ENCODE measurements at places on chromosomes 7 and 10. TPM values are rescaled to one million over a fixed set of nuclear protein-coding genes. Genes with fewer than 3 reads are reported as not detected.

GRCh38 chr7:152924238-152924637, 164.7 kb downstream of the ACTR3B start:
- DNase-seq = no peak

DNA sequence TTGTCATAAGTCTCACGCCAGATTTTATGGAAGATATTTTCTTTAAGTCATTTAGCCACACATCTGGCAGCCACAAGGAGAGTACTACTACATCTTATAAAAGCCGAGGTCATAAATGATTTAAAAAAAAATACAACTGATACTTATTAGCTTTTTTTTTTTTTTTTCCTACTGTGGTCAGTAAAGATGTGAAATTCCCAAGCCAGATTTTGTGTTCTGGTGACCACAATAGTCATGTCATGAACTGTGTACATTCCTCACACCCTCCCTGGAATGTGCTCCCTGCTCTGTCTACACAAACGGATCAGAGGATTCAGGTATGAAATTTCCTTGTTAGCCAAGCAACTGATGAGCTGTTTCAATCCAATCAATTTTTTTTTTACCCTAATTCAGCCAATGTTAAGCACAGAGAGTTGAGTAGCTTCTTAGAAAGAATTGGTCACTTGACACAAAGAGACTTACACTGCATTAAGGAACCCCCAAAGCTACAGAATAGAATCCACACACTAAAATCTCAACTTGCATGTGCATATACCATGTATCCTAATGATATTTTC, 54.7 kb downstream of the CHRM2 start:
- no peak for DNase-seq

The FGFBP3 gene
- total RNA-seq = 3.1 TPM

DNA sequence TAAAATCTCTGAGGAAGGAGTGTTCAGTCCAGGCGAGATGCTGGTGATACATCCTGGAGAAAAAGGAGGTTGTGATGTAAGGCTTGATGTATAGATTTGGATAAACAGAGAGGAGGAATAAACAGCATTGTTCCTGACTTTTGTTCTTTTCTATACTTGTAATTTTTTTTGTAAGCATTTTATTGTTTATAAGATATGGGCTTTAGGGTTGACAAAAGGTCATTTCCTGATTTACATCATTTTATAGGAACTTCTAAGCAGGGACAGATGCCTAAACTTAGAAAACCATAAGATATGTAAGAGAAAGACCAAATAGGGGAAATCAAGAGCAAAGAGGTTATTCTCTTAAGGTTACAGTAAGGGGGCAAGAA, 16.7 kb upstream of the SLC26A4 start:
- no peak for DNase-seq

- DNase-seq = no peak
Observed at GRCh38 chr10:57161157-57161556, 800.1 kb upstream of the ZWINT start.

DNA sequence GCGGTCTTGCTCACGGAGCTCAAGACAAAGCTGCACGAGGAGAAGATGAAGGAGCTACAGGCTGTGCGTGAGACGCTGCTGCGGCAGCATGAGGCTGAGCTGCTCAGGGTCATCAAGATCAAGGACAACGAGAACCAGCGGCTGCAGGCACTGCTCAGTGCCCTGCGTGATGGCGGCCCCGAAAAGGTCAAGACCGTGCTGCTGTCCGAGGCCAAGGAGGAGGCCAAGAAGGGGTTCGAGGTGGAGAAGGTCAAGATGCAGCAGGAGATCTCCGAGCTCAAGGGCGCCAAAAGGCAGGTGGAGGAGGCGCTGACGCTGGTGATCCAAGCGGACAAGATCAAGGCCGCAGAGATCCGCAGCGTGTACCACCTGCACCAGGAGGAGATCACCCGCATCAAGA, 51.4 kb downstream of the JAKMIP3 start:
- no peak for DNase-seq

DNA sequence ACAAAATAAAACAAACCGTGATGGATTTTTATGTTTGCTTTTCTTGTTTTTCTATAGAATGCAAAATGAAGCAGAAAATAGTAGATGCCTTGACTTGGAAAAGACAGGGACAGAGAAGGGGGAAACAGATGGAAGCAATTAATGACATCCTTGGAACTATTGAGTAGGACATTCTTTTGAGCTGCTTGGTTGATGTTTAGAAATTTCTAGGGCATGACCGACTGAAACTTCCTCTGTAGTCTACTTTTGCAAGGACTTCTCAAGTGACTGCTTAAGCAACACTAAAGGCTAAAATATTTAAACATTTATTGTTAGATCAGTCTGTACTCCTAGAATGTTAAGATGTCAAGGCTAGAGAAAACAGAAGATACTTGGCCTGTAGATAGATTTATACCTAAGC, 49.4 kb downstream of the VCL start:
- no peak for DNase-seq

The STAMBPL1 gene
- total RNA-seq = 3.3 TPM

The ADCY1 gene
- total RNA-seq = 50.7 TPM

DNA sequence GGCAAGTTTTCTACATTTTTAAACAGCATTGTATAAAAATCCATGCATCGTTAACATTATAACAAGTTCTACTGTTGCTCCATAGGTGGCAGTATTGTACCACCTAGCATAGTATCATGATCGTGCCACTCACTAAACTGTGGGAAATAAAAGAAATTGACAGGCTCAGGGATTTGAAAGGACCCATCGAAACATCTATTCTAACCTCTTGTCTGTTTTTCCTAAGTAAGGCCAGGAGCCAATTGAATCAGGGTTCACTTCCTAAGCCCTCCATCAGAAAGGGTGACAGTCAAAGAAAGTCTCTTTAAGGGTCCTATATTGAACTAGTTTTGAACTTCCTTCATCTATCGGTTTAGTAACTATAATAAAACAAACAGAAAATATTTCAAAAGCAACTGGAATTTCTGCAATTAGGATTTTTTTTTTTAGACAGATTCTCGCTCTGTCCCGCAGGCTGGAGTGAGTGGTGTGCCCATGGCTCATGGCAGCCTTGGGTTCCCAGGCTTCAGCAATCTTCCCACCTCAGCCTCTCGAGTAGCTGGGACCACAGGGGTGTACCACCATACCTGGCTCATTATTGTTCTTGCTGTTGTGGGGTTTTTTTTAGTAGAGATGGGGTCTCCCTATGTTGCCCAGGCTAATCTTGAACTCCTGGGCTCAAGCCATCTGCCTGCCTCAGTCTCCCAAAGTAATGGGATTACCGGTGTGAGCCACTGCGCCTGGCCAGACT, 9.4 kb downstream of the HACD1 start:
- no peak for DNase-seq

GRCh38 chr7:124652237-124652636, 113.4 kb downstream of the GPR37 start:
- DNase-seq = no peak

The C10orf105 gene
- total RNA-seq = 0.15 TPM

DNA sequence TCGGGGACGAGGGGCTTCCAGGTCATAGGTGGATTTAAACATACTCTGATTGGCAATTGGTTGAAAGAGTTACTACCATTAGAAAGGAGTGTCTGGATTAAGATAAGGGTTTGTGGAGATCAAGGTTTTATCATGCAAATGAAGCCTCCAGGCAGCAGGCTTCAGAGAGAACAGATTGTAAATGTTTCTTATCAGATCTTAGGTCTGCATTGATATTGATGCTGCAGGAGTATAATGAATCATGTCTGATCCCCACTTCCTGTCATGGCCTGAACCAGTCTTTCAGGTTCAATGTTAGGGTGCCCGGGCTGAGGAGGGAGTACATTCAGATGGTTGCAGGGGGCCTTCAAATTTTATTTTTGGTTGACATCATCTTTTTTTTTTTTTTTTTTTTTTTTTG, 51.4 kb downstream of the SH3PXD2A start:
- DNase-seq = no peak

GRCh38 chr7:15886626-15887025, 200.1 kb upstream of the MEOX2 start:
- DNase-seq = no peak

DNA sequence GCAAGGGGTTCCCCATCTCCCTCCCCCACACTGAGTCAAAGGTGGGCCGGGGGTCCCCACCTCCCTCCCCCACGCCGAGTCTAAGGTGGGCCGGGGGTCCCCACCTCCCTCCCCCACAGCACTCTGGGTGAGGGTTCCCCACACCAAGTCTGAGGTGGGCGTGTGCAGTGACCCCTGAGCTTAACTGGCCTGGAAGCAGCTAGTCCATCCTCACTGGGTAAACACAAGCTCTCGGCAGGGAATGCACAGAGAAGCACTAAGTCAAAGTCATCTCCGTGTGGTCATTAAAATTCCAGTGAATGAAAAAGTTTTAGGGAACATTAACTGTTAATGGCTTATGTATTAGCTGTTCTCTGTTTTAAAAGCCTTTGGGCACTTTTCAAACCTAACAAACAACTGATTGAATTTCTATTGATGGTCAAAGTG, 43.7 kb upstream of the PRKAR1B start:
- no peak for DNase-seq

DNA sequence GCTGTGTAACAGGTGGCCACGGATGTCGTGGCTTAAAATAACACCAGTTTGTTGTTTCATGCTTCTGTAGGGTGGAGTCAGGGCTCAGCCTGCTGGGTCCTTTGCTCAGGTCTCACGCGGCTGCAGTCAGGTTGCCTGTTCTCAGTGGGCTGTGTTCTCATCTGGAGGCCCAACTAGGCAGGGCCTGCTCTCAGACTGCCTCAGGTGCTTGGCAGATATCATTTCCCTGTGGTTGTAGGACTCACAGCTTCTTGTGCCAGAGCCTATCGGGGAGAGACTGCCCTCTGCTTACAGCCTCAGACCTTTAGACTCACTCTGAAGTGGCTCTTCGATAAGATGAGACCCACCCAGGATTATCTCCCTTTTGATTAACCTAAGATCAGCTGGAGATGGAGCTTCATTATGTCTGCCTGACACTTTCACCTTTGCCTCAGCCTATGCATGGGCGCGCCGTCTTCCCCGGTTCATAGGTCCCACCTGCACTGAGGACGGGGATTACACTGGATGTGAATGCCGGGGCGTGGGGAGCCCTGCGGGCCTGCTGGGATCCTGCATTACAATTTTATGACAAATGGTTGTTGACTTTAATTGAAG, 55.3 kb downstream of the INPP5A start:
- no peak for DNase-seq

The KIAA1217 gene
- 70.8 TPM for total RNA-seq

DNA sequence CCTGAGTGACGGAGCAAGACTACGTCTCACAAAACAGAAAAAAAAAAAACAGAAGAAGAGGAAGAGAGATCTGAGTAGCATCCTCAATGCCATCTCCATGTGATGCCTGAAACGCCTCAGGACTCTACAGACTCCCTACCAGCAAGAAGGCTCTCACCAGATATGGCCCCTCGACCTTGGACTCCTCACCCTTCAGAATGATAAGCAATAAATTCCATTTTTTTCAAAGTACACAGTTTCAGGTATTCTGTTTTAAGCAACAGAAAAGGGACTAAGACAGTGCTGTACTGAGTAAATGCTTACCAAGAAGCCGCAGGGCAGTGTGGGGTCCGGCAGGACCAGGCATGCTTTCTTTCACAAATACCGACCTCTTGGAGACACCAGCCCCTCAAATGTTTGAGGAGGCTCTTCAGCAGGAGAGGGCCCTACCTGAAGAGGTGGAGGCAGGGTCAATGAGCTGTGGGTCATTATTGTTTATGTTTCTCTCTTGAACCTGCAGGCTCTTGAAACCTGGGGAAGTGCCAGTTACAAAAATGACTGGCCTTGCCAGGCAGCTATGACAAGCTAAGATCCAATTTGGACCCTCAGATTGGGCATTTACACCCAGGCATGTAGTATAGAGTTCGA, 204.1 kb upstream of the LYZL1 start:
- DNase-seq = no peak

The MKLN1 gene
- total RNA-seq = 66.3 TPM
